Naive B cell (primary cell): ENCODE measurements at places on chromosomes 7 and 10.

GRCh38 chr10:71080381-71081228 lies 131.8 kb upstream of the UNC5B start:
- DNase-seq: no peak

- DNase-seq: no peak
Measured at GRCh38 chr7:151693140-151693539, 173.4 kb upstream of the RHEB start.

- DNase-seq: no peak
Measured at GRCh38 chr10:49678827-49679479, 498 bp upstream of the C10orf53 start.

DNA sequence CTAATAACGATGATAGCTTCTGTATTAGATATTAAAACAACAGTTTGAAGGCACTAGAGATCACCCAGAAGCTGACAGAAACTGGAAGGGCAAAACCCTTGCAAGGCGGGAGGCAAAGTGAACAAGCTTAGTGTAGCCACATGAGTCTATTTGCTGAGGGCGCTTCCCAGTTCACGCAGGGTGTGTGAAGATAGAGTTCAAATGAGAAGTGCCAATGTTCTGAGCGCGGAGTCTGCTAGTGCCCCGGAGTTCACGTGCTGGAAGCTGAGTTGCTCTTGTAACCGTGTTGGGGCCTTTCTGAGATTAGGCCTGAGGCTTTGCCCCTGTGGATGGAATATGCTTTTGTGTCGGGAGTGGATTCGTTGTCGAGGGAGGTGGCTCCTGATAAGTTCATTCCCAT lies 16.6 kb upstream of the GTPBP4 start:
- DNase-seq: no peak

DNA sequence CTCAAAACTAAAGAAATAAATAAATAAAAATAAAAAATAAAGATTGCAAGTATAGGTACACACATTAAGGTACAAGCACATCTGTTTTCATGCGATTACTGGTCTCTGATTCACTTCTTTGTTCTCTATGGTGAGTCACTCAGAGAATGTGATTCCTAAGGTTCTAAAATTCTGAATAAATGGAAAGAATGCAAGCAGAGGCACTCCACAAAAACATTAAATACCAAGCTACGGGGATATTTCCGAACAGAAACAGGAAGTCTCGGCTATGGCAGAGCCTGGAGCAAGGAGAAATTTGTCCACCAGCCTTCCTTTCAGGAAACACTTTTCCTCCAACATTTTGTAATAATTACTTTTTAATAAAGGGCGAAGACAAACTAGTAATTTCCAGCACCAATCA lies 1.4 kb downstream of the VOPP1 start:
- no peak for DNase-seq

DNA sequence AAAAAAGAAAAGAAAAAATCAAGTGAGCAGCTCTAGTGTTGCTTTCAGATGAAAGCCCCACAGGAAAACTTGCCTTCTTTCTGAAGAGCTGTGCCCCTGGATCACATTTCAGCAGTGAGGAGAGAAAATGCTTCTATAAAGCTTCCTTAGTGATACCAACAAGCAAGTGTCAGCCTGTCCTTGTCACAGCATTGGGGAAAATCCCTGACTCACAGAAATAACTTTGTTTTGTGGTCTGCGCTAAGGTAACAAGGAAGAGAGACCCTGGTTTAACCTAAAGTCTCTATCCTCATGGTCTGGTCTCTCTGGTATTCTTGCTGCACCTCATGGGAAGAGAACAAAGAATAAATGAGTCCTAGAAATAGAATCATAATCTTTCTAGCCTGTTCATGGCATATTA lies 885.2 kb upstream of the SORCS1 start:
- DNase-seq: no peak

DNA sequence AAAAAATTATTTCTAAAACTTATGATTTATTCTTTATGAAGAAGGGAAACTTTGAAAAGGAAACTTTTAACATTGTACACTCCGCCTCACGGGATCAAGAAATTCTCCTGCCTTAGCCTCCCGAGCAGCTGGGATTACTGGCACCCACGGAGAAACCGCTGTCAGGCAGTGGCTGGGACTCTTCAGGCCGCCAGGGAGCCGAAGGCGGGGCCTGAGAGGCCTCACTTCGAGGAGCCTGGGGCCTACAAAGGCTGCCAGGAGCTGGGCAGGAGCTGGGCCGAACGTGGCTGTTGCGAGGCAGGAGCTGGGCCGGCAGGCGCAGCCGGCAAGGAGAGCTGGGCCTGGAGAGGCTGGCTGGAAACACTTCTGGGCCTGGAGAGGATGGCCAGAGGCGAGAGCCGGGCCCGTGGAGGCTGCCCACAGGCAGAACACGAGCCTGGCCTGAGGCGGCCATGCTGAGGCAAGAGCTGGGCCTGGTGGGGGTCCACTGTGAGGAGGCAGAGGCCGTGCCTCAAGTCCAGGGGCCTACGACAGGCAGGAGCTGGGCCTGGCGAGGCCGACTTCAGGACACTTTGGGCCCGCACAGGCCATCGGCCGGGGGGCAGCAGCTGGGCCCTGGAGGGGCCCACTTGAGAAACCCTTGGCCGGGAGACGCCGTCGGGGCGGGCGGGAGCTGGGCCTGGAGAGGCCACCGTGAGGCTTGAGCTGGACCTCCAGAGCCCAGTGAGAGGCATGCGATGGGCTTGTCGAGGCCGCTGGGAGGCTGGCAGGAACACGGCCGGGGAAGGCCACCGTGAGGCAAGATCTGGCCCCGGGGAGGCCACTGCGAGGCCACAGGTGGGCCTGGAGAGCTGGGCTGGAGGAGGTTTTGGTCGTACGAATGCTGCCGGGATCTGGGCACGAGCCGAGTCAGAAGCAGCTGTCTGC lies 23.7 kb downstream of the MDH2 start:
- DNase-seq: no peak

- DNase-seq: no peak
Measured at GRCh38 chr7:49001610-49002033, 77.3 kb downstream of the CDC14C start.

DNA sequence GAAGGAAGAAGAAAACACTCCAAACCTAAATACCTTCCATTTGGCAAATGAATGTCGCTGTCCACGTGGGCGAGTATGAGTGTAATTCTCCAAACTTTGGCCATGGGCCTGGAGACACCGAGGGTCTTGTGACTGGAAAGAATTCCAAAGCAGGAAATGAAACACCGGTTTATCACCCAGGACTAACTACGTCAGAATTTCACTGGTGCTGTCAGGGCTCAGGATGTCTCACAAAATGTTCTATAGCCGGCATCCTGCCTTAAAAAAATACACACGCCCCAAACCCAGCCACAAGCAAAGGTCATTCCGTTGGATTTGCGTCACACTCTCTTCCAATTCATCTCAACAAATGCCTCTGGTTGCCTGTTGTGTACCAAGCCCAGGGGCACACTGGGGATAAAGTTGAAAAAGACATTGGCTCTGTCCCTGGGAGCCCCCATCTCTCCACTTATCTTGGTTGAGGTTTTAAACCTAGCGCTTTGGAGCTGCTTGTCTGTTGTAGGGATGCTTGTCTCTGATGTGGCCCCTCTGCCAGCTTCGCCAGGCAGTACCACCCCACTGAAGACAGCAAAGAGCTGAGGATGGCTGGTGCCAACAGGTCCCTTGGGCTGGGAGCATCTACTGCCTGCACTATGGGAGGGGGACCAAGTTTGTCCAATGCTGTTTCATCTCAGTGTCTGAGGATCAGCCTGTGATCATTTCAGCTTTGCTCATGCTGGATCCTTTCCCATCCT lies 31.2 kb downstream of the GSTO2 start:
- DNase-seq: no peak

DNA sequence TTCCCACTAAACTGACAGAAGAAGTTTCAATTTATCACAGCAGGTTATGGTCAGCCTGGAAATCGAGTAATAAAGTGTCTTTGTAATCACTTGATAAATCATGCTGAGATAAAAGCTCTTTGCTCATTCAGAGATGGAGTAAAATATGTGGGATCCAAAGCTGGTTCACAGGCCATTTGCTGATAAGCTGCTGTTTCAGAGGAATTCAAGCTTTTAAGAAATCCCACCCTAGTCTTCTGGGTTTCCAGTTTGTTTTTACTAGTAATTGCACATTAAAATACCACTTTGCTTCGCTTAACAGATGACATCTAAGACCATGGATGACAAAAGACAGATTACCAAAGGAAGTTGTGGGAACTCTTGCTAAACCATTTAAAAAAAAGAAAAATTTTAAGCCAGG lies 37.4 kb upstream of the CDK6 start:
- no peak for DNase-seq

GRCh38 chr7:100219271-100219737 lies 445 bp upstream of the PVRIG start:
- DNase-seq: no peak

- no peak for DNase-seq
Measured at GRCh38 chr10:17273403-17273802, 45.4 kb downstream of the VIM start.

DNA sequence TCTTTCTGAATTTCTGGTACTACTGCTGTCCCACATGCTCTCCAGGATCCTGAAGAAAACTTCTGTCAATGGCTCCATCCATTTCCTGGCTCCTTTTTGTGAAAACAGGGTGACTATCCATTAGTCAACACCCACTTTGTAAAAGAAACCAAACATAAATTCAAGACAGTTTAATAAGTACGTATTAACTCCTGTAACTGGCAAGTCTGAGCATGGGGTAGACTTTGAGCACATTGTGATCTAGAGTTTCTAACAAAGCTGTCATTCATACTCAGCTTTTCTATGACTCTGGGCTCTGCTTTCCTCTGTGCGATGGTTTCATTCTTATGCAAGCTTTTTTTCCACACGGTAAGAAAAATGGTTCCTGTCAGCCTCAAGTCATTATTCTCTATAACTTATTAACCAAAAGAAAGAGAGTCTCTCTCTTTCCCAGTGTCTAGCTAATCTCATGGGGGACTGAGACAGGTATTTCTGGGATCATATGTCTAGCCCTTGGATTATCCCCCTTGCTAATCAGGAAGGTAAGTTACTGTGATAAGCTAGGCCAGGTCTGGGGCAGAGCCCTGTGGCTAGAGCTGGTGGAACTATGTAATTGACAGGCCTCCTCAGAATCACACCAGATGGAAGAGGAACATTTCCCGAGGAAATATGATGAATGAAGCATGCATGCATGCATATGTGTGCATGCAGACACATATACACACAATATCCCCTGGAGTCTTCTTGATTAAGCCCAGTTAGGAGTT lies 98.5 kb downstream of the GNAI1 start:
- no peak for DNase-seq

DNA sequence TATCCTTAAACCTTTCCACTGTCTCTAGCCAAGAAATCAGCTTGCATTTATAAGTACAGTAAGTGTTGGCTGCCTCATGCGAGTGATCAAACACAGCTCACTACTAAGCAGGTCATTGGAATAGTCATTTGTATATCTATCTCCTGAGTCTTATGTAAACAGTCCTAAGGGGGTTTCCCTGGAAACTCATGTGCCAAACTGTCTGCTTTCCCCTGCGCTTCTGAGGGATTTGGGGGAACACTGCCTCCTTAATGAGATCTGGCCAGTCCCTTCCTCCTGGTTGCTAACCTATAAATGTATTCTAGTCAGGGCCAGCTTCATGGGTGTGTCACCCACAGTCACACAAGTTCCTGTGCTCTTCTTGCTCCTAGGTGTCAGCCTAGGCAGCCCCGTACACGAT lies 133.1 kb downstream of the CD36 start:
- DNase-seq: no peak

GRCh38 chr10:103822107-103822716 lies 33.2 kb downstream of the SH3PXD2A start:
- DNase-seq: no peak

DNA sequence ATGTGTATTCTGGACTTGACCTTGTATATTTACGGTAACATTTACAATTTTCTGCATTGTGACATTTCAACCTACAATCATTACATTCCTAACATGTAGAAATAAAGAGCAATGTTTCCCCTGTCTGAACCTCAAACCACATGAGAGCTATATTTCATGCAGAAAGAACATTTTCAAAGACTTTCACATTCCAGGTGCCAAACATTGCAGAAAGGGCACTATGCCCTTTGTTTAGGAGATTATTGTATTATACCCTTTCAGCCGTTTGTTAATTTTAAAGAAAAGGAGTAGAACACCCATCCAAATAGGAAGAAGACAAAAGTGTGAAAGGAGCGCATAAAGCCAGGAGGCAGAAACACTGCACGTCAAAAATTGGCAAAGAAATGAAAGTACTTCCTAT lies 260.4 kb downstream of the RELN start:
- no peak for DNase-seq
